HS-27A (cell line): ENCODE measurements at places on chromosomes 11 and 22.

DNA sequence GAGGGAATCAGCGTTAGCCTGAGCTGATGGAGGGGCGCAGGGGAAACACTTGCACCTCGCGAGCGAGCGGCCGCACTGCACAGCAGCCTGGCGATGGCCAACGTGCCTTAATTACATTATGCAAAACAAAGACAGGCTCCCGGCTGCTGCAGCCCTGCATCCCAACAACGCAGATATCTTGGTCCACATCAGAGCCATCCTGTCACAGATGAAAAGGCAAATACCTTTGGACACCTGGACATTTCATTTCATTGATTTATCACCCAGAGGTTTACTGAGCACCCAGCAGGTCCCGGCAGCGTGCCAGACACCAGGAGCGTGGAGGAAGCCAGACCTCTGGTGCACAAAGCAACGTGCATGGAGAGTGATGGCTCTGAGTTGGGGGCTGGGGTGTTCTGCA is 843.0 kb downstream of the TBC1D22A start:
- no peak for DNase-seq

DNA sequence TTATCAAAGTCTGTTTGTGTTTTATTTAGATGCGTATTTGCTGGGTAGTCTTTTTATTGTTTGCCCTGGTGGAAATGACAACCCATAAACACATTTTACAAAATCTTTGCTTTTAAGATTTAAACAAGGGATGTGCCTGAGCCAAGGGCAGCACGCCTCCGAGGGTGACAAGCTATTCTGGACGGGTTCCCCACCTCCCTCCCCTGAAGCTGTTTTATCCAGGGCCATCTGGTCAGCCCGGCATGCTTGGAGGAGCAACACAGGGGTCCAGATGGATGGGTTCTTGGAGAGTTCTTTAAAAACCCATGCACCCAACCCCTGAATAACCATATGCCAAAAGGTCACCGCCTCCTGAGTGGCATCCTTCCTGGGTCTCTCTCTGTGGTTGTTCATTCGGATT is 408.9 kb downstream of the OPCML start:
- no peak for DNase-seq

DNA sequence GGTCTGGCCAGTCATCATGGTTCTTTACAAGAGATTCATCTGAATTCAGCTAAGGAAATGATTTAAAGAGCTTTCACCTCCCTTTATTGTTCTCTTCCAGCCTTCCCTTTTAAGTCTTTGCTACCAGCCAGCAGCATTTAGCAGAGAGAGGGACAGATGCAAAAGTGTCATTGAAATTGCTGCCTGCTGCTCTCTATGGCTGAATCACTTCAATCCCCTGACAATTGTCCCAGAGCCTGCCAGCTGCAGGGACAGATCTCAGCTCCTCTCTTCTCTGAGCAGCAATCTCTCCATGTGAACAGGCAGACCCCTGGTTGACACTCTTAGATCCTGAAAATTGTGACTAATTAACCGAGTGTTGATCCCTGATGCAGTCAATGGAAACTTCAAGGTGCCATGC is 816.9 kb upstream of the CCDC90B start:
- no peak for DNase-seq

GRCh38 chr22:41762980-41763779 is 37.3 kb upstream of the CCDC134 start:
- DNase-seq: no peak

GRCh38 chr11:129640671-129641070 is 175.0 kb upstream of the TMEM45B start:
- DNase-seq: no peak

- DNase-seq: peak; percentile 9
These were observed 10.2 kb downstream of the SERPIND1 start for GRCh38 chr22:20783844-20784723.

GRCh38 chr11:94725097-94725496 is 43.1 kb upstream of the AMOTL1 start:
- DNase-seq: no peak

DNA sequence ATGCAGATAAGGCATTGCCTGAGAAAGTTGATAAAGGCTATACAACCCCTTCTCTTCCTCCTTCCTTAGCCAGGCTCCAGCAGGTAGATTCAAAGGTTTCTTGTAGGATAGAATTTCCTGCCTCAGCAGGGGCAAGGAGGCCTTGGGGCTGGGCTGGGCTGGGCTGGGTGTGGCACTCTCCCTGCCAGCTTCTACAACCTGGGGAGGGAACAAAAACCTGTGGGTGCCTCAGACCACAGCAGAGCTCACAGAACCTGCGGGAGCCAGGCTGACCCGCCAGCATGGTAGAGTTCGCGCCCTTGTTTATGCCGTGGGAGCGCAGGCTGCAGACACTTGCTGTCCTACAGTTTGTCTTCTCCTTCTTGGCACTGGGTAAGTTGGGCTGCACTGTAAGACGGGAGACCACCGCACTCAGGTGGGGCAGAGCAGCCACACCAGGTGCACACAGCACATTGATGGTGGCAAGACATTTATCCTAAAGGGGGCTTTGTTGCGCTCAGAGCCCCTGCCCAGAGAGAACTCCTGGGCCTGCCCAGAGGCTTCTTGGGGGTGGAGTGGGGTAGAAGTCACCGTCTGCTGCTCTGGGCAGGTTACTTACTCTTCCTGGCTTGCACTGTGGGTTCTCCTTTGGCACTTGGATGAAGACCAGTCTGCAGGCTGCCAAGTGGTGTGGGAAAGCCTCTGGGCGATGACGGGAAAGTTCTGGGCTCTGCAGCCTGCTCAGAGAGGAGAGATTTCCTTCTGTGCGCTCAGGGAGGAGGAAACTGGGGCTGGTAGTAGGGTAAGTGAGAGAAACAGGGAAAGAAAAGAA is at the start of gene MOGAT2:
TSS of gene MOGAT2 (plus strand) at position 231 of the 811 bp plus-strand sequence. CDS start at position 282, 51 bp downstream.
- DNase-seq: no peak
